ENCODE measurements at places on chromosomes 1 and 21.

- DNase-seq: no peak
Measured at GRCh38 chr1:173224280-173224892, 17.3 kb upstream of the TNFSF4 start.

DNA sequence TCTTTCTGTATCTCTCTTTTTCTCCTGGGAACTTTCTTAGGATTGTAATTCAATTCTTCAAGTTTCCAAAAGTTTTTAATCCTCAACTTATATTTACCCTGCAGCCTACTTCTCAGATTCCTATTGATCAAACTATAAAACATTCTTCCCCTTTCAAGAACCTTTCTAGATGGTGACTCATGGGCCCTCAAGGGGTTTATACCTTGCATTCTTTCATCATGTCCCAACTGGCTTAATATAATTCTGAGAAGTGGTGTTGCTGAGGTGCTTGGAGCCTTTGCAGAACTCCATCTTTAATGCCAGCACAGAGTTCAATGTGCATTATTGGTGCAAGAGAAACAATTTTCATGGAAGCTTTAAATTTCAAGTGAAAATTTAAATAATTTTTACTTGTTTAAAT, 273.4 kb downstream of the VAV3 start:
- DNase-seq: no peak

- no peak for DNase-seq
Measured at GRCh38 chr1:241964550-241965282, 7.1 kb downstream of the BECN2 start.

DNA sequence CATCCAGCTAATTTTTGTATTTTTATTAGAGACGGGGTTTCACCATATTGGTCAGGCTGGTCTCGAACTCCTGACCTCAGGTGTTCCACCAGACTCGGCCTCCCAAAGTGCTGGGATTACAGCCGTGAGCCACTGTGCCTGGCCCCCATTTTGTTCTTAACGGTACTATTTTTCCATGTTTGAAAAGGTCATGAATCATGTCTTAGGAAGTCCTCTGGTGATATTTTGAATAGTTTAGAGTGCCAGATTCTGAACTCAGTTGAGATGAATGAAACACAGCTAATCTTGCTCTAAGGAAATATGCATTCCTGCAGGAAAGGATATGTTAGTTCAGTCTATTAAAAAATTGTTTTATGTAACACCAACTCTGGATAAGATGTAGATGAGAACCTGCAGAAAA, 62.6 kb upstream of the ATP2B4 start:
- no peak for DNase-seq

- no peak for DNase-seq
Measured at GRCh38 chr1:6521536-6521935, 30.1 kb upstream of the PLEKHG5 start.
